ENCODE measurements at places on chromosomes 4 and X. TPM values are rescaled to one million over a fixed set of nuclear protein-coding genes. Genes with fewer than 3 reads are reported as not detected.

DNA sequence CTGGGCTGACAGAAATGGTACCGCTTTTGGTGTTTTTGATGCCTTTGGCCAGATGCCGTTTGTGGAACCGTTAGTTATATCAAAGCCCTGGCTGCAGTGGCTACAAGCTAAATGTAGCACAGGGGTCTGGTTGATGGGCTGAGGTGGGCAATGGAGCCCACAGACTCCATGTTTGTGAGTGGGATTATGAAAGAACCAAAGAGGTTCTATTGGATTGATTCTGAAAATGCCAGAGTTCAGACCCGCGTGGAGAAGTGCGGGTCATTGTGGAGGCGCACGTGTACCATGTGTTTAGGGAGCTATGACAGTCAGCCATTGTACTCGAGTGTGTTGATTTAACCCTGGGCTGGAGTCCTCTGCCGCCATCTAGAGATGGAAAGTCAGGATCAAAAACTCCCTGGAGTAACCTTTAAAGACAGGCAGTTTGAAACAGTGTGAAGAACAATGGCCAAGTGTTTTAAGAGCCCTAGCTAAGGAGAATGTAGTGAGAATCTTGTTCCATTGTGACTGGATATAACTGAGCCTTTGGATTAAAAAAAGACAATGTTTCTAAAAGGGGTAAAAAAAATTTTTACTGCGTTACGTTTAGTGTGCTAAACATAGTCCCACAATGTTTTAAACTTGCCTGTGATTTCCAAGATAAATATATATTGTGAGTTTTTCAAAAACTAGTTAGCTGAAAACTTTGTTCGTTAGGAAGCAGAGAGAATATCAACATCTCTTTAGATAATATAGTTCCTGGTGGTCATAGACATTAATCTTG lies 12.7 kb downstream of the ART3 start:
- peak; percentile 62 for DNase-seq

- peak; percentile 14 for DNase-seq
These were observed 126.1 kb downstream of the PTTG2 start for GRCh38 chr4:38086151-38086848.

GRCh38 chr4:48266781-48267180 lies 2.9 kb downstream of the TEC start:
- DNase-seq, result no peak

GRCh38 chr4:166482758-166483157 lies 609.7 kb downstream of the TLL1 start:
- DNase-seq, result no peak

- DNase-seq, result no peak
These were observed 1477.7 kb downstream of the RAPGEF2 start for GRCh38 chr4:160580581-160580980.

DNA sequence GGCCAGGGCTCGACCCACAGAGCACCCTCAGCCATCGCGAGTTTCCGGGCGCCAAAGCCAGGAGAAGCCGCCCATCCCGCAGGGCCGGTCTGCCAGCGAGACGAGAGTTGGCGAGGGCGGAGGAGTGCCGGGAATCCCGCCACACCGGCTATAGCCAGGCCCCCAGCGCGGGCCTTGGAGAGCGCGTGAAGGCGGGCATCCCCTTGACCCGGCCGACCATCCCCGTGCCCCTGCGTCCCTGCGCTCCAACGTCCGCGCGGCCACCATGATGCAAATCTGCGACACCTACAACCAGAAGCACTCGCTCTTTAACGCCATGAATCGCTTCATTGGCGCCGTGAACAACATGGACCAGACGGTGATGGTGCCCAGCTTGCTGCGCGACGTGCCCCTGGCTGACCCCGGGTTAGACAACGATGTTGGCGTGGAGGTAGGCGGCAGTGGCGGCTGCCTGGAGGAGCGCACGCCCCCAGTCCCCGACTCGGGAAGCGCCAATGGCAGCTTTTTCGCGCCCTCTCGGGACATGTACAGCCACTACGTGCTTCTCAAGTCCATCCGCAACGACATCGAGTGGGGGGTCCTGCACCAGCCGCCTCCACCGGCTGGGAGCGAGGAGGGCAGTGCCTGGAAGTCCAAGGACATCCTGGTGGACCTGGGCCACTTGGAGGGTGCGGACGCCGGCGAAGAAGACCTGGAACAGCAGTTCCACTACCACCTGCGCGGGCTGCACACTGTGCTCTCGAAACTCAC lies 3.6 kb downstream of the MID1IP1 start:
- peak; percentile 25 for DNase-seq

DNA sequence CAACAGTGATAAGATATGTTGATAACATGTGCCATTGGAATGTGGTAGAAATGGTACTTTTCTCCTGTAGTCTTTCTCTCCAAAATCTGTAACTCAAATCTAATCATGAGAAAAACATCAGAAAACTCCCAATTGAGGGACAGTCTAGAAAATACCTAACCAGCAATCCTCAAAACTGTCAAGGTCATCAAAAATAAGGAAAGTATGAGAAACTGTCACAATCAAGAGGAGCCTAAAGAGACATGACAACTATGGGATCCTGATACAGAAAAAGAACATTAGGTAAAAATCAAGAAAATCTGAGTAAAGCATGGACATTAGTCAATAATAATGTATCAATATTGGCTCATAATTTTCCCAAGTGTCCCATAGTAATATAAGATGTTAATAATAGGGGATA lies 124.5 kb upstream of the PPP1R2C start:
- no peak for DNase-seq

- DNase-seq, result peak; percentile 70
These were observed 236.9 kb downstream of the DCTD start for GRCh38 chr4:182680234-182680653.

DNA sequence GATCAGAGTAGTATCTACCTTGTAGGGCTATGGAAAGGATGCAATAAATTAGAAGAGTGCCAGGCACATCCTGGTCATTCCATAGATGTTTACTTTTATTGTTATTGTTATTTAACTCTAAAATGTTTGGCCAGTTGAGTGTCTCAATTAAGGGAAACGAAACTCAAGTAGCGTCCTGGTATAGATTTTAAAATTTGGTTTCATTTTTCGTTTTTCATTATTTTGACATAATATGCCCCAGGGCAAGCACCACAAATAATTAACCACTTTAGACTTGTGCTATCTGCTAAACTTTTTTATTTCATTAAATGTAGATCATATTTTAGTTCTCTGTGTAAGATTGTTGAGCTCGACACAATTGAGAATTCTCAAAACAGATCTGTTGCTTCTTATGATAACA lies 179.7 kb upstream of the PRPS2 start:
- DNase-seq, result no peak

- DNase-seq, result no peak
These were observed 133.8 kb downstream of the KLHL13 start for GRCh38 chrX:117982694-117983392.

- DNase-seq, result no peak
These were observed 36.9 kb downstream of the STARD8 start for GRCh38 chrX:68684291-68684918.

GRCh38 chr4:42144028-42144427 lies 8.4 kb downstream of the BEND4 start:
- no peak for DNase-seq

- no peak for DNase-seq
These were observed 39.7 kb downstream of the TSPAN5 start for GRCh38 chr4:98618680-98619079.

DNA sequence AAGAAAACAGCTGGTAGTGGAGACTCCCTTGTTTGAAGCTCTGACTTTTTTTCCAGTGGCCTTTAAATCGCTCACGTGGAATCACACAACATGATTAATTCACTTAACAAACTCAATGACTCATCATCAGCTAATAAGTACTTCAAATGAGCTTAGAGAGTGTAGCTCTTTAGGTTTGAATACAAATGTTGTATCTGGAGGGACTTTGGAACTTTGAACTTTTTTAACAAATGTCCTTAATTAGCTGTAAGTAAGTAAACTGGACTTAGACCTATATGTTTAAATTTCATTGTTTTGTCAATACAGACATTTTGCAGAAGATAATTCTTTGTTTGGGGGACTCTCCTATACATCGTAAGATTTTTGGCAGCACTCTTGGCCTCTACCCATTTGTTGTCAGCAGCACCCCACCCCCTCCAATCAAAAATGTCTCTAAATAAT lies 581.1 kb downstream of the SPRY1 start:
- no peak for DNase-seq

DNA sequence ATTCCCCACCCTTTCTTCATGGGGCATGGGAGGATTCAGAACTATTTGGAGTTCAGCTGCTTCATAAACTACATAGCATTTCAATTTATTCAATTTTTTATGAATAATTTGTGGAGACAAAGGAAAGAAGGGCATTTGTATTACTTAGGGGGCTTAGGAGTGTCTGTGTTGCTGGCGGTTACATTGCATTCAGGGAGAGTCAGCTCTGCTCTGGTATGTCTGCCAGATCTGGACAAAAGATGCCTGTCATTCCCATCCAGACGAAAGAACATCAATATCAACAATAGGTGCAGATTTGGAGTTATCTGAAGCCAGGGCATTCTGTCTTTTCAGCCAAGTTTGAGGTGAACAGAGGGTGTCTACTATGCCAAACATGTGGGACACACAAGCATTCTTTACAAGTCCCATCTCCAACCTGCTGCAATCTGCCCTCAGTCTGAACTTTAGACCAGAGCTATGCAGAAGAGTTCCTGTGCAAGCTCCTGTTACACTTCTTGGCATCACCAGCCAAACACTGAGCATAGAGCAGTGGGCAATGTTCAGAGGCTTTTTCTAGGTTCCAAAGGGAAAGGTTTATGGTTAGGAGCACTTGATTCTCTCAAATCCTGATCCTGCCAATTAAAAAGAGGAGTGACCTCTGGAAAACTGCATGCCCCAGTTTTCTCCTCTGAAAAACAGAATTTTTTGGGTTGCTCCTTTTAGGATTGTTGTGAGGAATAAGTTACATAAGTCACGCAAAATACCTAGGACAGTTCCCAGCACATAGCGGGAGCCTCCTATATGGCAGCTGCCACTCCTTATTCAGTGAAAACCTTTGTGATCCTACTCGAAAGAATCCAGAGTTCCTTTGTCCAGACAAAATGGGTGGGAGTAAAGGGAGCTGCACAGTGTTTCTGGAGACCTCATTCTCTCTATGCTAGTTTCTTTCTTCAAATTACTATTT lies 719.5 kb upstream of the SLIT2 start:
- DNase-seq, result peak; percentile 13

- no peak for DNase-seq
These were observed 83.4 kb upstream of the BMP2K start for GRCh38 chr4:78692822-78693170.

DNA sequence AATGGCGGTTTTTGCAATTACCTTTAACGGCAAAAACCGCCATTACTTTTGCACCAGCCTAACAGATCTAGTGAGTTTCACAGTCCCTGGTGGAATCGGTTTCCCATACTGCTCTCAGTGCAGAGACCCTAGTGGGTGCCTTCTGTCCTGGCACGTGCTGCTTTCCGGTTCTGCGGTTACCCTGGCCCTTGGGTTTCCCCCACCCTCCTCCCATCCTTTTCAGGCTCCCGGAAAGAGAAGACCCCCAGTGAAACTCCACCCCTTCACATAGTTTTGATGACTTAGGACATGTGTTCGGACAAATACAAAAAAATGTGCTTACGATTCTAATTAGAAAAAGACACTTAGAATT lies 36.9 kb downstream of the NLGN3 start:
- no peak for DNase-seq

- no peak for DNase-seq
These were observed 1153.0 kb upstream of the INTU start for GRCh38 chr4:126479709-126480108.

- peak; percentile 65 for DNase-seq
These were observed 2.4 kb upstream of the MORF4L2 start for GRCh38 chrX:103688946-103689345.

MAGEA12 gene
- 0.51 TPM for polyA plus RNA-seq

CT45A5 gene
- not detected for polyA plus RNA-seq

GAGE12J gene
- not detected for polyA plus RNA-seq

PCDH10 gene
- polyA plus RNA-seq, result 9.5 TPM

NPFFR2 gene
- polyA plus RNA-seq, result not detected

FAM156B gene
- 7.7 TPM for polyA plus RNA-seq

CWH43 gene
- polyA plus RNA-seq, result not detected

TSPAN7 gene
- polyA plus RNA-seq, result 371 TPM

PABPC4L gene
- 0.07 TPM for polyA plus RNA-seq

PYURF gene
- polyA plus RNA-seq, result 40.8 TPM
